RPMI7951 (cell line): ENCODE measurements at places on chromosomes 7 and 10. TPM values are rescaled to one million over a fixed set of nuclear protein-coding genes. Genes with fewer than 3 reads are reported as not detected.

DNA sequence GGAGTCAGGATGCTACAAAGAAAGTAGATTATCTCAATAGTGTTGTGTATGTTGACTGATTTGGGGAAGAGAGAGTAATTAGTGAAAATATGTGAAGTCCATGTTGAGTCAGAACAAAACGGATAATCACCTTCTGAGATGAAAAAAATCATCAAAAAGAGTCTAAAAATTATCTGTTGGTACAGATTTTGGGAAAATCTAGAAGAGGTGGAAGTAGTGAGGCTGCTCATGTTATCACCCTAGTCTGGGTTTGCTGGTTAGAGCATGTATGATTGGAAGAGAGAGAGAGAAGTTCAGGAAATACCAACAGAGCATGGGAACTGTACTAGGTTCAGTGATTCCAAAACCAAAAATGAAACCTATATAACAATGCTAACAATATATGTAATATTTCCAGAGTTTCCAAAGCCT lies 12.3 kb downstream of the RPA3 start:
- DNase-seq = no peak

SHTN1 gene
- 3.4 and 3.6 TPM in 2 replicates for total RNA-seq

DNA sequence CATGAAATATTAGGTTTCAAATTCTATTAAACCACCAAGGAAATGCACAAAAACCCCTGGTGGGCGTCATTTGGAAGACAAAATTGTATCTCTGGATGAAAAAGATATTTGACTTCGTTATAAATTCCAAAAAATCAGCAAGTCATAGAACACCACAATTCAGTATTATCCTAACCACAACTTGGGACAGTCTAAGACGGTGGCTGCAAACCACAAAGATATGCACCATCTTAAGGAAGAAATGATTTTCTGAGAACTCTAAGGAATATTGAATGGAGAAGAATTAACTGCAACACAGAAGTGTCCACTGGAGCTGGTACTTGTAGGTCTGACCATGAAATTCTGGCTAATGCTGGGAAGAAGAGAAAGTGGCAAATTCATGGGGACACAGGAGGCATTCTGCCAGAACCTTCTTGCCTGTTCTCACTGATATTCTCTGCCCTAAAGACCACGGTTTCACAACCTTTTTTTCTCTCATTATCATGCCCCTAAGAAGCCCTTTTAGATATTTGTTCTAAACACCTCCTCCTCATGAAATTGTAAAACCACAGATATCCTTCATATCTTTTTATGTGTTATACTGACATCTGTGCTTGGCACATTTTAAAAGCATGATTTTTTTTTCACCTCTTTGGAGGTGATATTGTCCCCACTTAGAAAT lies 92.9 kb downstream of the SFMBT2 start:
- DNase-seq = no peak

GRCh38 chr7:40909346-40909980 lies 774.7 kb downstream of the SUGCT start:
- DNase-seq = no peak

- no peak for DNase-seq
These were observed 43.4 kb upstream of the DNAJB6 start for GRCh38 chr7:157293413-157293788.

PDE6C gene
- not detected in 2 replicates for total RNA-seq

- no peak for DNase-seq
These were observed 15.9 kb downstream of the CAV1 start for GRCh38 chr7:116540743-116541142.

DNA sequence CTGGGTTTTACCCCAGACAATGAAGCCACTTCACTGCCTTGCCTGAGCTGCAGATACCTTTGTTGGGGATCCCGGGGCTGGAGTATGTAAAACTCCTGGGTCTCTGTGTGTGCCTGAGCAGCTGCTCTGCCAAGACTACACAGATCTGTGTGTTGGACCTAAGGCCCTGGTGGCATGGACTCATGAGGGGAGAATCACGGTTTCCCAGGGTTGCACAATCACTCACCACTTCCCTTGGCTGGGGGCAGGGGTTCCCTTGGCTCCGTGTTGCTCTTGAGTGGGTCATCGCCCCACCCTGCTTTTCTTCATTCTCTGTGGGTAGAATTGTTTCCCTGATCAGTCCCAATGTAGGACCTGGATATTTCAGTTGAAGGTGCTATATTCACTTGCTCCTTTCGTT lies 13.9 kb upstream of the TBATA start:
- DNase-seq = peak; percentile 28

CAV2 gene
- 74.9 and 109 TPM in 2 replicates for total RNA-seq
